GM19239 (cell line): ENCODE measurements at places on chromosomes 7 and 10.

DNA sequence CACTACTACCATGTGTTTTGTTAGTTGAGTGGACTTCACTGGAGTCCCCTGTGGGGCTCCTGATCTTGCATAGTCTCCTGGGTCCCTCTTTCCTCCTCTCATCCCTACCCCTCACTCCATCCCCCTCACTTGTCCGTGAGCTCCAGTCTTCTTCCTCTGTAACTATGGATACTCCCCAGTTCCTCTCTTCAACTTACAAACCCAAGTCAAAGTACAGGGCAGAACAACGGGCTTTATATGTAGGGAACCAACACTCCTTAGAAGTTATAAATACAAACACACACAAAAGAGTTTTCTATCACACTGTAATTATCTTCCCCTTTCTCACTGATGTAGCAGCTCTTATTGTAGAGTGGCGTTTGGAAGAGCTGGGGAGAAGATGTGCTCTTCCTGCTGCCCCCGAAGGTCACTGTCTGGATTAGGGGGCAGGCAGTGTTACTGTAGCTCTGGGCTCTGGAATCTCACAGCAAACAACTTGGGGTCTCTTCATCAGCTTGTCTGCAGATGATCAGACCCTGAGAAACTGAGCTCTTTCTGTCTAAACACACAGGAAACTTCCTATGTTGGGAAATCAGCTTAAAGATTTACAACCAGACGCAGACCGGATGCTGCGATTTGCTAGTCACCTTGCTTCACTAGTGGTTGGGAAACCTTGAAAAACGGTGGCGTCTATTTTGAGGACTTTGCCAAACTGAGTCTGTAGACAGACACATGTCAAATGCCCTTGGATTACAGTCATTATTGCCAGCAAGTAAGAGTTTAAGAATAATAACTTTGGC is 13.6 kb downstream of the SNX10 start:
- DNase-seq, result peak; percentile 43

- DNase-seq, result no peak
These were observed 150.6 kb upstream of the FOXP2 start for GRCh38 chr7:114264023-114264422.

- DNase-seq, result no peak
These were observed 50.4 kb downstream of the TCF7L2 start for GRCh38 chr10:113000442-113000841.

GRCh38 chr10:63720072-63720537 is 198.9 kb downstream of the REEP3 start:
- peak; percentile 28 for DNase-seq

DNA sequence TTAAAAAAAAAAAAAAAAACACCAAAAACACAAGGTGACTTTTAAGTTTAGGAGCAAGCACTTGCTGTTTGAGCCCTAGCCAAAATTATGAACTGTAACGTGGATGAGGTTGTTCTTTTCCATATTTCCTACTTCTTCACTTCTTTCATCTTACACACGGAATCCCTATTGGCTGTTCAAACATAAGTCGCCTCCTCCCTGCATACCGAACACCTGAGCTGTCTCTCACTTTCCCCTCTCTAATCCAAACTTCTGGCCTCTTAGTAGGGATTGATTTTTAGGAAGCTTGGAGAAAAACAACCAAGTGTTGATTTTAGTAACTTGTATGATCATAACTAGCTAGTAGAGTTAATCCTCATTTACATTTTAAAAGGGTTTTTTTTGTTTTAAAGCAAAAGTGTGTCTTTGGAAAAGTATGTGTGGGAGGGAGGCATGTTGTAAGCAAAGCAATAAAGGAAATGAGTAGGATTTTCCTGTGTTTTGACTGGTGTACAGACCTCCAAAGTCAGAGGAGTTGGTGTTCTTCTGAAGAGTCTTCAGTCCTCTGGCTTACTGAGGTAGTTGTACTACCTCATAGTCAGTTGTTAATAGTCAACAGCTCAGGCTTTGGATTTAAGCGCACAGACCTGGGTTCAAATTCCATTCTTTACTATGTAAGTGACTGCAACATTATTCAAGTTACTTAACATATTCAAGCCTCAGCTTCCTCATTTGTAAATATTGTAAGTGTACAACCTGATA is 39.3 kb downstream of the RABGEF1 start:
- no peak for DNase-seq

DNA sequence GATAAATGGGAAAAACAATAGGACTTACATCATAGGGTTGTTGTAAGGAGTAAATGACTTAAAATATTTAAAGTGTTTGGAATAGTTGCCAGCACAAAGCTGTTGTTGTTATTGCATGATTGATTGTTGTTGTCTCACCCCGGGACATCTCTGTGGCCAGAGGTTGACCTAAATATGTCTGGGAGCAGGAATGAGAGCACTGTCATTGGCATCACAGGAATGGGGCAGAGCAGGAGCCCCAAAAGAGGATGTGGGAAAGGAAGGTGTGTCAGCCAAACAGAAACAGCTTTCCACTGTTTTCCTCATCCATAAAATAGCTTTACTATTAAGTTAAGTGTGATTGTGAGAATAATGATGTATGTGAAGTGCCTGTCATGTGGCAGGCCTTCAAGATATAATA is 121.6 kb downstream of the TMEM168 start:
- DNase-seq, result no peak

DNA sequence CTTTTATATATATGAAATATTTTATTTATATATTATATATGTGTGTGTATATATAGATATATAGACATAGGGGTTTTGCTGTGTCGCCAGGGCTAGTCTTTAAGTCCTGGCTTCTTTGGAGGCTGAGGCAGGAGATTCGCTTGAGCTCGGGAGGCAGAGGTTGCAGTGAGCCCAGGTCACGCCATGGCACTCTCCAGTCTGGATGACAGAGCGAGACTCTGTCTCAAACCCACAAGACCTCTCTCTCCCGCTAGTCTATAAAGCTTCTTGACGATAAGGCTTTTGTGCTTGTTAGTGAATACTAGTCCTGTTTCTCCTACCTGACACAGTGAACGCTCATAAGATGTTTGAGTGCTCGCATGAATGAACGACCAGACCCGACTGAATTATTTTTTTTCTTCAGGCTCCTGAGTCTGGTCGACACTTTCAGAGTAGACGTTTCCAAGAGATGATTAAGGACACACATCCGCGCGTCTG is 577 bp upstream of the DDX21 start:
- DNase-seq, result peak; percentile 28

- DNase-seq, result no peak
These were observed 75.8 kb downstream of the GNAI1 start for GRCh38 chr7:80210400-80210799.

DNA sequence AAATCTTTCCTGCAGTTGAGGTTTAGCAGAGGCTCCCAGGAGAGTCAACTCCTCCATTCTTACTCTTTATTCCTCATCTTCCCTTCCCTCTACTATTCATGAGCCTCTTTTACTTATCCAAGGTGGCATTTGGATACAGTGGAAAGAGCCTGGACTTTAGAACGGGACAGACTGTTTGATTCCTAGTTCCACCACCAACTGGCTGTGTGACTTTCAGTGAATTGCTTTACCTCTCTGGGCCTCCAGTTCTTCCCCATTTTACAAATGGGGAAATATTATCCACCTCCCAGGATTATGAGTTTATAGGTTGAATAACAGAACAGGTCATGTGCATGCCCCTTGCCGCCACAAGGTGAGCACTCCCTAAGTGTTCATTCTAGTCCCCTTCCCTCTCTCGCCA is 49.9 kb downstream of the ZNF503 start:
- no peak for DNase-seq

GRCh38 chr10:78320506-78320905 is 286.8 kb downstream of the RPS24 start:
- DNase-seq, result no peak

GRCh38 chr10:78972160-78972946 is 96.4 kb upstream of the ZMIZ1 start:
- DNase-seq, result no peak

- peak; percentile 44 for DNase-seq
These were observed 24.9 kb downstream of the NRBF2 start for GRCh38 chr10:63157845-63158624.

- DNase-seq, result no peak
These were observed 31.5 kb downstream of the TMEM248 start for GRCh38 chr7:66952343-66953043.

- no peak for DNase-seq
These were observed 660 bp downstream of the VCL start for GRCh38 chr10:73998623-73998928.

DNA sequence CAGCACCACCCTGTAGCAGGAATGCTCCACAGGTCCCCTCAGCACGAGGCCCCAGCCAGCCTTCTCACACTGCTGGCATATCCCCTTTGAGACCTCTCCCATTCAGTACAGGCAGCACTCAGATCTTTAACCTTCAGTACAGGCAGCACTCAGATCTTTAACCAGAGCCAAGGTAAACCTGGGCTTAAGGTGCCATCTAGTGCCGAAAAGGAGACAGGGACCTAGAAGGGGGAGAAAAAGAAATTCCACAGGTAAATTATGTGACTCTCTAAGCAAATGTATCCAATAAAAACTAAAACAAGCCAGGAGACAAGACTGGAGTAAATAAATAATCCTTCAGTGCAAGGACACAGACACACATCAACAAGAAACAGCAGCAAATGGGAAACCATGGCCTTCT is 358.6 kb downstream of the PTPRN2 start:
- no peak for DNase-seq

GRCh38 chr10:119892188-119893065 is at the start of gene SEC23IP:
Gene SEC23IP (plus strand): TSS chr10:119892730. CDS start chr10:119892783, 53 bp downstream.
- peak; percentile 85 for DNase-seq

DNA sequence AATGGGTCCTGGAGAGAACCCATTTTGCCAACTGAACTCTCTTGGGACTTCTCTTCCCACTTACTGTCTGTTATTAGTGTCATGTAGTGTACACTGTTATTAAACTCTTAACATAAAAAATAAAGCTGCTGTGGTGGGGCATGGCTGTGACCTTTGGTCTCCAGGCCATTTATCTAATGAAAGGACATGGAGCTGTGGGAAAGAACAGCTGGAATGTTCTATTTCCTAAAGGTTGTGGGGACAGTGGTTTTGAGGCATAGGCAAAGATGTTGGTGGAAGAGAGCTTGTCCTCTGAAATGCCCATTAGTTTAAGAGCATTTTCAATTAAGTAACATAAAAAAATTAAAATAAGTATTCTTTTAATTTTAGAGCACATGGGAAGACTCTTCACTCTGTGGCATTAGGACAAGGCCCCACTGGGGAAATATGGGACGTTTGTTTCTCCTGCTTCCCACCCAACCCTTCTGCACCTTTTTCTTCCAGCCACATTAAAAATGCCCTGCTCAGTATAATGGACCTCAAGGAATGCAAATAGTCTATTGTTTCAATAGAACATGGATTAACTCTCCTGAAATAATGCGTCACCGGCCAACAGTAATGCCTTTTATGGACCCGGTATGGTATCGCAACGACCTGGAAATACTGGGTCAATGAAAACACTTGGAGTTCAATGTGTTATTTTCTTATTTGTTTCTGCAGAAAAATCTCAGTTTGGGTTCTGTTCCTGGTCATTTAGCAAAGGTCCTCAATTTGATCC is 149.6 kb downstream of the BUB3 start:
- no peak for DNase-seq

DNA sequence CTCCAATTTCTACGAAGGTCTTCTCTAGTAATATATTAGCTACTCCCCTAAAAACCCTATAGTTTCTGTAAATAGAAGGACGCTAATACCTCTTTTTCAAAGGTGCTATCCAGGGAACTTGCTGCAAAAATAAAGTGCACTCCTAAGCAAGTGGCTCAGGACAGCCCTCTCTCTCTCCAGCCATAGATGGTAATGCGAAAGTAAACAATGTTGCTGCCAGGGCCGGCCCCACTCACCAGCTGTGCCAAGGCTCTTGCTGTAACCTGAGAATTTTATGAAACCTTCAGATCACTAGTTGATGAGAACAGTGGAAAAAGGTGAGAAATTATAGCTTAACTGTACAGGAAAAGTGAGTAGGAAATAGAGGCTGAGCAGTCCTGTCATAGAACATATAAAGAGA is 10.9 kb upstream of the TAS2R39 start:
- DNase-seq, result no peak

DNA sequence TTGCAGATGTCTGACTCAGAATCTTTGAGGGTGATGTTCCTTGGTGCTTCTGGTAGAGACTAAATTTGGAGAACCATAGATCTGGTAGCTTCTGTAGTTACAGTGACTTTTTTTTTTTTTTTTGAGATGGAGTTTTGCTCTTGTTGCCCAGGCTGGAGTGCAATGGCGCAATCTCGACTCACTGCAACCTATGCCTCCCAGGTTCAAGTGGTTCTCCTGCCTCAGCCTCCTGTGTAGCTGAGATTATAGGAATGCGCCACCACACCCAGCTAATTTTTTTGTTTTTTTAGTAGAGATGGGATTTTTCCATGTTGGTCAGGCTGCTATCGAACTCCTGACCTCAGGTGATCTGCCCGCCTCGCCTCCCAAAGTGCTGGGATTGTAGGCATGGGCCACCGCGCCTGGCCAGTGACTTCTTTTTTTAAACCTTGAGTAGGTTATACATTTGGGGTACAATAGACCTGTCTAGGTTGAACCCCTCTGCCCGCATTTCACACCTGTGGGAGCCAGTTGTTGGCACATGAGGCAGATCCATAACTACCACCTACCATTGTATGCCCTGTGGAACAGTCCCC is 47.0 kb downstream of the SUFU start:
- DNase-seq, result no peak

GRCh38 chr10:61987537-61987936 is 86.0 kb downstream of the ARID5B start:
- no peak for DNase-seq

- no peak for DNase-seq
These were observed 2.7 kb upstream of the TPST1 start for GRCh38 chr7:66202441-66202840.

GRCh38 chr10:111113238-111113960 is 36.6 kb downstream of the ADRA2A start:
- DNase-seq, result no peak

GRCh38 chr7:76281706-76282343 is 20.6 kb upstream of the HSPB1 start:
- no peak for DNase-seq

GRCh38 chr7:96327429-96327828 is 5.5 kb upstream of the SLC25A13 start:
- DNase-seq, result no peak

DNA sequence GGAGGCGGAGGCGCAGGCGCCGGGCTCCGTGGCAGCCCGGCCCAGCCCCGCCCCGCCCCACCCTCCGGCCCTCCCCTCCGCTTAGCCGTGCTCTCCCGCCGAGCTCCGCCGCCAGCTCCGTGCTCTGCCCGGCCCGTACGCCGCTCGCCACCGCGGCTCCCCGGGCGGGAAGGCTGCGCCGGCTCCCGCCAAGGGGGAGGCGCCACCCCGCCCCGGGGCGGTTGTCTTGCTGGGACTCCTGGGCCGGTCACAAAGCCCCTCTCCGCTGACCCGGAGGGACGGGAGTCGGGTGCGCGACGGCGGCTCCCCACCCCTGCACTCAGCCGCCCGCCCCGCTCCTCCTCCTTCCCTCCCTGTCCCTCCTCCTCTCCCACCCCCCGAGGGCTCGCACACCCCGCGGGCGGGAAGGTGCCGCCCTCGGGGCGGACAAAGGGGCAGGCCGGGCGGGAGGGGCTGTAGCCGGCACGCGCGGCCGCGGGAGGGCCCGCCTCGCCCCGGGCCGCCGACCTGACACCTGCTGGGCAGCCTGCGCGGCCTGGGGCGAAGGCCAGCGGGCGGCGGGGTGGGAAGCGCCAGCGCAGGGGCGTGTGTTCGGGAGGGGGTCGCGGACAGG is 11.5 kb upstream of the SP8 start:
- DNase-seq, result peak; percentile 78

- no peak for DNase-seq
These were observed 268.3 kb downstream of the POM121L12 start for GRCh38 chr7:53303781-53304180.

- no peak for DNase-seq
These were observed 109.3 kb downstream of the RTKN2 start for GRCh38 chr10:62159351-62159750.

GRCh38 chr7:96548664-96549063 is 161.0 kb downstream of the SEM1 start:
- DNase-seq, result no peak
